ENCODE measurements at places on chromosomes 7 and 10.

DNA sequence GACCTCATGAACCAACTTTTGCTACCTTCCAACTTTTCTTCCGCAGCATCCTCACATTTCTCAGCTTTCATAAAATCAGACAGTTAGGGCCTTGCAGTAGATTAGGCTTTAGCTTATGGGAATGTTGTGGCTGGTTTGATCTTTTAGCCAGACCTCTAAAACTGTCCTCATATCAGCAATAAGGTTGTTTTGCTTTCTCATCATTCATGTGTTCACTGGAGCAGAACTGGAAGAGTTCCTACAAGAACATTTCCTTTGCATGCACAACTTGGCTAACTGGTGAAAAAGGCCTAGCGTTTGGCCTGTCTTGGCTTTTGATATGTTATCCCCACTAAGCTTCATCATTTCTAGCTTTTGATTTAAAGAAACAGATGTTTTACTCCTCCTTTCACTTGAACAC lies 130.0 kb upstream of the LRRTM3 start:
- no peak for DNase-seq

DNA sequence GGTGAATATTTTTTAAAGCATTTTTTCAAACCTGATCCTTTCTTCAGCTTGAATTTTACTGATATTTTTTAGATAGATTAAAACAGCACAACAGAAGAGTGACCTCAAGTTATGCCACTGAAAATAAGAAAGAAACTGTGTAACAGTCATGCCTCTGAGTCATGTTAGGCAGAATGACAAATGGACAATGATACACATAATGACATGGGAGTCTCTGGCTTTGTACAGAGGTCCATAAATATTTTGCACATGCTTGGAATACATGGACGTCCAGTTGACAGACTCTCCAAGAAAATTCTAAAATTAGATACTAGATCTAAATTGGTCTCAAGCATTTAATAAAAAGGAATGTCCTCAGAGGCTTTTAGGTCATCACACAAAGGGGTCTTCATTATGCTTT lies 21.9 kb upstream of the SEMA3A start:
- no peak for DNase-seq

DNA sequence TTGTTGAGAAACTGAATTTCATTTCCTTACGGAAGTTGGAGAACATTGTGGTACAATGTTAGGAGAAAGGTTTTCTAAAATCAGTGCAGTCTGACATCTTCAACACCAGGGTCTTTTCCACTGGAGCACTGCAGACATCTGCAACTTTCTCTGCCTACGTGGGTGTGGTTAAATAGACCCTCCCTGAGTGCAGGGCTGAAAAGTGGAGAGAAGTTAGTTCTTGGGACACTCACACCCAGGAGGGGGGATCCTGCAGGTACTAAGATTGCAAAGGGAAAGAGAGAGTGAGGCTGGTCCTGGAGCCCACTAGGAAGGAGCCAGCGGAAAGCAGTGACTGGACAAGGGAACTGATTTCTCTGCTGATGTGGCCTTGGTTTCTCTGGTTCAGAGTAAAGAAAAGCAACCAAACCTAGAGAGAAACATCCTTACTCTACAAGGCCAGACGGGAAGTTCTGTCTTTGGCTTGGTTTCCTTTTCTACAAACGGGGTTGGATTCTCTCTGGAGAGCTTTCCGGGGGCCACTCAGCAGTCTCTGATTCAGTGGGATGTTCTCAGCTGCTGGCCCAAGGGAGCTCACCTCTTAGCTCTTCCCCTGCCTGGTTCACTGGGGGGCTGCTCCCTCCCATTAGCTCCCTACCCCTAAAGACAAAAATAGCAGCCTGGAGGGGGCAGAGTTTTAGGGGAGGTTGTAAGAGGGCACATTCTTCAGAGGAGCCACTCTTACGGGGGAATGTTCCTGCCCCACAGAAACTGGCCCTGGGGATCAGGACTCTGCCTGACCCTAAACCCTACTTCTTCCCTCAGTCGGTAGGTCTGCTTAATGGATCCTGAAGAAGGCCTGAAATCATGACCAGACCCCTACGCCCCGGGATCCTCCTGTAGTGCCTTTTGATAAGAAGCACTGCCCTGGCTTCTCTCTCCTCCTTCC lies 2.7 kb downstream of the UPP1 start:
- no peak for DNase-seq

GRCh38 chr7:48388911-48389310 lies 217.7 kb downstream of the ABCA13 start:
- DNase-seq, result no peak

DNA sequence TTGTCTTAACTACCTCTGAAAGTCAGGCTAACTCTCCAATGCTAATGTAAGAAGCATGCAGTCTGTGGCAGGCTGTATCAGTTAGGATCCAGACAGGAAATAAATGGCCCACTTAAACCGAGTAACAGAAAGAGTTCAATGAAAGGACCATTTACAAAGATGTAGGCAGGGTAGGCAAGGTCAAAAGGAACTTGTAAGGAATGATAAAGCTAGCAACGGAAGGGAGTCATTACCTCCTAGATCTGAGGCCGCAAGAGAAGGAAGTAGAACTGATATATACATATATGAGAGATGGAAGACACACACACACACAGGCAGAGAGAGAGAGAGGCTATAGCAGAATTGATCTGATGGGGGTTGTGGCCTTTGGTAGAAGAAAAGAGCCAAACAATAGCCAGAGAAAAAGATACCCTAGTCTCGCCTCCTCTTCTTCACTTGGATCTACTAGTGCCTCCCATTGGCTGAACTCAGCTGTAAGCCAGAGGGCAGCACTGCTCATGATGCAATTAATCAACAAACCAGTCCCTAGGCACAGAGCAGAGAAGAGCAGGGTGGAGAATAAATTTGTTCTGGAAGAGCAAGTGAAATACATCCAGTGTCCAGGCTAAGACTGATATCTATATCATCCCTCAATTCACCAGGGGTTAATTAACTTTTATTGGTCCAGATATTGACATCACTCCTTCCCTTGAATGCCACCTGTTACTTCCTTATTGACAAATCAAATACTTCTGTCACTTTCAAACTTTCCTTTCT lies 91.2 kb downstream of the LSMEM1 start:
- DNase-seq, result no peak

DNA sequence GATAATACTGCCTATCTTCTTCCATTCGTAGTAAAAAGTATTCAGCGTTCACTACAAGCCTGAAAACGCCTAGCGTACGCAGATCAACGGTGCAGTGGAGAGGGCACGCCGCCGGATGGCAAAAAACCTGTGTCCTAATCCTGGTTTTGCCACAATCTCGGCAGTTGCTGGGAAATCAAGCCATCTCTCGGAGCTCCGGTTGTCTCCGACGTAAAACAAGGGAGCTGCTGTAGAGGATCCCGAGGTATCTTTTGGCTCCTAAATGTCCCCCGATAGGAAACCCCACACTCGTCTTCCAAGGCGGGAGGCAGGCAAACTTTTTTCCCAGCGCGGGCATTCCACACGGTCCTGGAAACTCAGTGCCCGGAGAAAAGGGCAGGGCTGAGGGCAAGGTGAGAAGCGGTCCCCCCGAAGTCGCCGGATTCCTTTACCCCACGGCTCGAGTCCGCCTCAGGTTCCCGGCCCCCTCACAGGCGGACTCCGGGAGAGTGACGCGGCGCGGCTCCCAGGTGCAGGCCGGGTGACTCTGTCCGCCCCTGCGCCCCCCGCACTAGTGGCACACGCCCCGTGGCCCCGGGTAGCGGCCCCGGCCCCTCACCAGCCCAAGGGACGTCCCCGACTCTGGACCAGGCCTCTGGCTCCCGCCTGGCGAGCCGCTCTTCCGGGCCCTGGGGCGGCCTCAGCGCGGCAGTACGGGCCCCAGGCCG lies 649 bp downstream of the IDE start:
- peak; percentile 23 for DNase-seq

- DNase-seq, result peak; percentile 23
These were observed 5.4 kb downstream of the SFR1 start for GRCh38 chr10:104127411-104127810.

DNA sequence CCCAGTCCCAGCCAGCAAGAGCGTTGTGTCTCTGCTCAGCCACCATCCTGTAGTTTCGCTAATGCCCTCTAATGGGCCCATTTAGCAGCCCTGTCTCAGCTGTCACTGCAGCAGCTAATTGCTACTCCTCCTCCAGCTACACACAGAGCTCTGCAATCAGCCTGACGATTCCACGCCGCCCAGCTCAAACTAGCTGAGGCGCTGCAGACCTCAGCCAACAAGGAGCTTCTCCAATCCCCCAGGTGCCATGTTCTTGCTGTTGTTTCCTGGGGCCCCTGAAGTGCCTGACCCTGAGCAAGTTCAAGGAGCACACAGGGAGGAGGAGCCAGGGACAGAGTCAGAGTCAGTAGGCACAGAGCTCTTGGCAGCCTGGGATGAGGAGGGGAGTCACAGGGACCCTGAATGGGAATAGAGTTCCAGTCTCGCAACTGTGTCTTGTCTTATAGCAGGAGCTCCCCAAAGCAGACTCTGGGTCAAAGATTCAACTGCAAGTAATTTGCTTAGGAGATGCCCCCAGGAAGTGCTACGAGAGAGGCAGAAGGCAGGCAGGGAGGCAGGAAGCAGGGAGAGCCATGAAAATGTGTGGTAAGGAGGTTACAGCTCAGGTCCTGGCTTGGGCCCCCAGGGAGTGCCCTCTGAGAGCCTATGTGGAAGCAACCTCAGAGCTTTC lies 135.8 kb upstream of the UNC5B start:
- DNase-seq, result no peak

- DNase-seq, result no peak
These were observed 704.7 kb upstream of the MBL2 start for GRCh38 chr10:53477313-53477675.

GRCh38 chr10:131059881-131060280 lies 251.6 kb downstream of the TCERG1L start:
- DNase-seq, result no peak

GRCh38 chr10:30630571-30630970 lies 1.0 kb upstream of the LYZL2 start:
- no peak for DNase-seq

- no peak for DNase-seq
These were observed 18.5 kb upstream of the ACBD5 start for GRCh38 chr10:27258838-27259812.

GRCh38 chr7:104499975-104500374 lies 171.6 kb downstream of the LHFPL3 start:
- DNase-seq, result no peak

GRCh38 chr10:12727832-12728215 lies 273.7 kb downstream of the CCDC3 start:
- DNase-seq, result peak; percentile 33

GRCh38 chr7:13257661-13258060 lies 570.2 kb downstream of the ARL4A start:
- DNase-seq, result no peak

DNA sequence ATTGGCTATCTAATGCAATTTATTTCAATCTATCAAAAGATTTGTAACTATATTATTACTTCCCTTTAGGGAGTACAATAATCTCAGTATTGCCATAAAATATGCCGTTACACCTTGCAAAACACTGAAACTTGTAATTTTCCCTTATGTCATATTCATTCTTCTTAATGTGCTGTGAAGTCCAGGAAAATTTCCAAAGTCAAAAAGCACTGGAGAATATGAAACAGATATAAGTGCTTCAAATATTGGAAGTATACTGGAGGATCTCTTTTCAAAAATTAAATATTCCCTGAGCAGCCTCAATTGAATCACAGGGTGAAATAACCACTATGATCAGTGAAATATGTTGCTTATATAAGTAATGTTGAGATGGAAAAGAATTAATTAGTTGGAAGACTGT lies 356.0 kb downstream of the PPP1R3A start:
- no peak for DNase-seq

- no peak for DNase-seq
These were observed 158.8 kb downstream of the DIP2C start for GRCh38 chr10:530717-531116.

GRCh38 chr7:41779918-41780317 lies 77.0 kb upstream of the INHBA start:
- no peak for DNase-seq

DNA sequence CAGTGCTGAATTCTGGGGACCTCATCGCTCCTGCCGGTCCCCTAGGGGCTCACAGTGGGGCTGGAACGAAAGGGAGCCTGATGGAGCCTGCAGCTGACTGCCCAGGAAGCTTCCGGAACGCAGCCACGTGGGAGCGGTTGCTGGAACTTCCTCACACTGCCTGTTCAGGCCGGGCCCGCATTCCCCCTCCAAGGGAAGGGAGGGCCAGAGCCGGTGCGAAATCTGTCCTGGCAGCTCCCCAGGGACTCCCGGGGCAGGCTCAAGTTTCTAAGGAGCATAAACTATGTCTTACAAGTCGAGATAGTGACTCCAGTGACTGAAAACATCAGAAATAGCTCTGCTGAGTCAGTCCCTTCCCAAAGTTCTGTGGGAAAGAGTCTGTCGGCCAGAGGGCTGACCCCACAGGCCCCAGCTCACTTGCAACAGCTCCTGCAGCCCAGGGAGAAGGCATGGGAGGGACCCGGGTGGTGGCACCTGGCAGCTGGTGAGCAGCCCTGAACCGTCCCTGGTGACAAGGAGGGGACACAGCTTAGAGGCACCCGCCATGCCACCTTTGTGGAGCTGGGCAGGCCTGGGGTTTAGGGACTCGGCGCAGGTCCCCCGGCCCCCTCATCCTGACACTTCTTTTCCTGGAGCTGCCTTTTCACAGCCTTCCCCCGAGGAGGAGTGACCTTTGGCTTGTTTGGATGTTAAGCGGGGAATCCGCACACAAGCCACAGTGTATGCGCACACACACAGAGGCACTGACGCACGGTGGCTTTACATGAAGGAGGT lies 47.6 kb downstream of the PDGFA start:
- DNase-seq, result no peak

DNA sequence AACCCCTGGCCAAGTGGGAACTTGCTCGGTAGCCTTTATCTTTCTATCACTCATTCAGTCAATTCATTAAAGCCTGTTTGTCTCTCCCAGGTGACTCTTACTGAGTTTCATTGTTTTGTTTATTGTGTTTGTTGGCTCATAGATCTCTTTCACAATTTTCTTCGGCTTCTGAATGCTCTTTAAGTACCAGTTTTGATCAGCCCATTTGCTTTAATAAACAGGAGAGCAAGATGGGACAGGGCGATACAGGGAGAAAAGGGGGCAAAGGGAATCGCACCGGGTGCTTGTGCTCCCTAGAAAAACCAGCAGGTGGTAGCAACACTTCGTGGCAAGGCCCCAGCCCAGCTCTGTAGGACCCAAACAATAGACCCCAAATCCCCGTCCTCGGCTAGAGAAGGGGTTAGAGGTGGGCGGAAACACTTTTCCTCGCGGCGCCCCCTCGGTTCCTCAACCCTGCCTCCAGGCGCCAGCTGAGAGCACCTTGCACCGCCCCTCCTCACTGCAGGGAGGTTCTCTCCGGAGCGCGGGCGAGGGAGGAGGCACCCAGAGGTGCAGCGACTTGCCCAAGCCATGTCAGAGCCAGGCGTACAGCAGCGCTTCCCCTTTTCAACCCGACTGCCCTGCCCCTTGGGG lies 1.0 kb upstream of the EPHB6 start:
- peak; percentile 86 for DNase-seq

- DNase-seq, result peak; percentile 43
These were observed 259.8 kb downstream of the GLI3 start for GRCh38 chr7:41977151-41977651.

GRCh38 chr10:26741368-26741767 lies 43.9 kb downstream of the PDSS1 start:
- DNase-seq, result no peak

DNA sequence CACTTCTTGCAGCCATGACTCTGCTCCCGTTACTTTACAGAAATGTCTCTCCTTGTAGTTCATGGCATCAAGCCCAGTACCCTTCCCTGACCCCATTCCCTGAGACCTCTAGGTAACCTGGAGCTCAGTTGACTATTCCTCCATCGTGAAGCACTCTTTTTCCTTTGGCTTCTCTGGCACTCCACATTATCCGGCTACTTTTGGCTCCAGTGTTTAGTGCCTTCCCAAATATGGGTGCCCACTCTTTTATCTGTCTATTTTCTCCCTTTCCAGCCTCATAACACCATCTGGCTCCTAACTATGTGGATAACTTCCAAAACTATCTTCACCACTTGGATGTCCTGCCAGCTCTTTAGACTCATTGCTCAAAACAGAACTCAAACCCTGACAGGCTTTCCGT lies 744.7 kb upstream of the GALNT17 start:
- no peak for DNase-seq
